ENCODE measurements at places on chromosomes 4 and X.

DNA sequence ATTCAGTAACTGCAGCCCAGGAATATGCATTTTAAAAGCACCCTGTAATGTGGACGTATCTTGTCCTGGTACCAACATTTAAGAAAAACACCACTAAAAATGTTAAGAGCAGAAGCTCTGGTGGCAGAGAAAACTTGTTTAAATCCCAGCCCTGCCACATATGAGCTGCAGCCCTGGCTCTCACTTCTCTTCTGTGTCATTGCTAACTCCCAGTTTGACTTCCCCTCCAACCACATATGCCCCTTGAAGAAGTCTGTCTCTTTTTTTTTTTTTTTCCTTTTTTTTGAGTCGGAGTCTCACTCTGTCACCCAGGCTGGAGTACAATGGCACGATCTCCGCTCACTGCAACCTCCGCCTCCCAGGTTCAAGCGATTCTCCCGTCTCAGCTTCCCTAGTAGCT, 14.8 kb downstream of the LHFPL1 start:
- DNase-seq, result no peak

GRCh38 chr4:73684097-73684496, 56.3 kb upstream of the CXCL8 start:
- DNase-seq, result no peak

DNA sequence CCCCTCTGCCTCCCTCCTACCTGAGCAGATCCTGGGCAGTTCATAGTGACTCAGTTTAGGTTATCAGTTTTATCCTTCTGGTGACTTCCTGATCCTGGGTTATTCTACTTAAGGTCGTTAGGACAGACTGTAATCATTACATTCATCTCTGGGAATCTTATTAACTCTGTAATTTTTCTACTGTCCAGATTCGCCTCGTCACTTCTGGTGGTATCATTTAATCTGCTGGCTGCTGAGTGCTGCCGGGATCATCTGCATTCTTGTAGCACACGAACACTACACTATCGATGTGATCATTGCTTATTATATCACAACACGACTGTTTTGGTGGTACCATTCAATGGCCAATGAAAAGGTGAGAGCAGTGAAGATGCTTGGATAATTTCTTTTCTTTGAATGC, 23.0 kb upstream of the CYP2U1 start:
- no peak for DNase-seq

DNA sequence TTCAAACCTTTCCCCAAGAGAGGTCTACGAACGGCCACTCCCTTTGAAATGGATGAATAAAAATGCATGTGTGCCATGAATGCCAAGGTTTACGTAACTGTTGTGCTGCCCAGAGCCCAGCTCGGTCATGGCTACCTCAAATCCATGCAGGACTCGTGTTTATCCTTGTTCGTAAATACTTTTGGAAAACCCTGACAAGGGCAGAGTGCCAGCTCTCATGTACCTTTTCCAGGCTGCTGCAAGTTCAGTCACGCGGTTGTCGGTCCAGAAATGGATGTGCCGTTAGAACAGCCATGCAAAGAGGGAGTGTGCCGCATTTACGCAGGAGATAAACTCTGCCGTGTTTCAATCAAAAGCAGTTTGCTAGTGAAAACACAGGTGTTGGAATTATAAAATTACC, 123.4 kb downstream of the AMELX start:
- DNase-seq, result no peak

GRCh38 chr4:79399076-79399475, 9.0 kb downstream of the GK2 start:
- DNase-seq, result no peak

DNA sequence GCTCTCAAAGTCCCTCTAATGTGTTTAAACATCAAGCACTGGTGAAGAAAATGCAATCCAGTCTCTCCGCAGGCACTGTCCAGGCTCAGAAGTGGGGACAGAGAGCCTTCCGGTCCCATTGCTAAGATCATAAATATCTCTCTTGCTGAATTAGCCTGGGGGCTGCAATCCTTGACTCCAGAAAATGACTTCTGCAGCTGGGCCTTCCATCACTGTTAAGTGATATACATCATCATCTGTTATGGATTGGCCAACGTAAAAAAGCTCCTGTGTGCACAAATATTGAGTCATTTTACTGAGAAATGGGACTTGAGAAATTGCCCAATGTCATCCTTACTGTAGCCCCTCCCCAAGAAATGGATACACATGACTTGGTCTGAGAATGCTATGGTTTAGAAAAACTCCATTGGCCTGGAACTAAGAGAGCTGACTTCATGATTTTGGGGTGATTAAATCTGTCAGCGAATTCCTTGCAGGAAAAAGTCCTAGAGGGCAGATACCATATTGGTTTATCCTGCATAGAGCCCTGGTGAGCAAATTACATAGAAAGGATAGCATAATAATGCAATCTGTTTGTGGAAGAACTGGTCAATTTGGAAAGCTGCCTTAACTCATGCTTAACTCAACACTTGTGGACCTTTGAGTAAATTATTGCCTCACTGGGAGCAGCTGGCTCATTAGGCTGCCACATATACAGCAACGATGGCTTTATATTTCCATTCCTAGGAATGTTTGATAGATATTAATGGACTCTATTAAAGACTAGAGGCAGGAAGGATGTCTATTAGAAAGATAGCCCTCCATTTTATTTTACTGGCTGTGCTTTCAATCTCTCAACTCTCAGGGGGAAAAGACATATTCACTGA, 346.1 kb downstream of the GBA3 start:
- no peak for DNase-seq

- no peak for DNase-seq
Measured at GRCh38 chrX:44189116-44189515, 154.4 kb downstream of the EFHC2 start.

DNA sequence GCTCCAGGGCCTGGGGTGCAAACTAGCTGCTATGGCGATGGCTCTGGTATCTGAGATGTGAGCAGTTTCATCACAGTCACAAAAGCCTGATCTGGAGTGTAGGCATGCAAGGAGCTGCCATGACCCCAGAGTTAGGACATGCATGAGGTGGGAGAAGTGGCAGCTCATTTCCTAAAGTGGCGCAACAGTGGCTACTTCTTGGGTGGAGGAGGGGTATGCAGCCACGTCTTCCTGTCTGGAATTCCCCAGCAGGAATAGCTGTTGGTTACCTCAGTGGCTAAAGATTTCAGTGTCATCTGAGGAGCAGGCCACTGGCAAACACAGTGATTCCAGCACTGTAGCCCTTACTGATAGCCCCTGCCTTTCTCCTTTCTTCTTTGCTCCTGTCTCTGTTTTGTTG, 1382.5 kb downstream of the C4orf33 start:
- no peak for DNase-seq

DNA sequence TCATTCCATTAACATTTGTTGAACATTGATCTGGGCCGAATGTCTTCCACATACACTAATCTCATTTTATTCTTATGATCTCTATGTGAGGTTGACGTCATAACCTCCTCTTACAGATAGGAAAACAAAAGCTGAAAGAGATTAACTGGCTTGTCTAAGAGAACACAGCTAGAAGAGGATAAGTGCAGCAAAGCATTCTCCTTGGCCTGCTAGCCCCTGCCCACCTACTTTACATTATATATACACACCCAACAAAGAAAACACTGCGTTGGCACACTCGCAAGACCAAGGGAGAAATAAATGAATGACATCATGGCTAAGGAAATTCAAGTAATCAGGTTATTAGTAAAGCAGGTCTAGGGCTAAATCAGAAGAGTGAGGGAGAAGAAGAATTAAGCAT, 138.4 kb downstream of the PARM1 start:
- DNase-seq, result no peak

GRCh38 chrX:153560000-153560399, 38.9 kb downstream of the CCNQ start:
- DNase-seq, result no peak

GRCh38 chrX:74291577-74291963, 12.4 kb upstream of the ZCCHC13 start:
- no peak for DNase-seq

GRCh38 chr4:7430368-7430964, 4.3 kb downstream of the PSAPL1 start:
- DNase-seq, result no peak

Measured in stimulated activated CD8-positive, alpha-beta memory T cell treated with anti-CD3 and anti-CD28 coated beads, Interleukin-4, amount 100 ng/mL, for 4 hours (primary cell).